Keratinocyte (primary cell): ENCODE measurements at places on chromosomes 11 and 22.

- no peak overlapping the region for H3K4me3 ChIP-seq
- H3K36me3 ChIP-seq: no peaks in the 10 kb centered on the region
- H3K27me3 ChIP-seq: no peaks in the 10 kb centered on the region
- peak overlapping the region; percentile 89 for H3K27ac ChIP-seq
- no peak for DNase-seq
Measured at GRCh38 chr11:70140711-70141485, 62.2 kb upstream of the FADD start.

- no peak for DNase-seq
- H3K4me1 ChIP-seq: peaks cover 18% of the 10 kb centered on the region
- peak overlapping the region; percentile 95 for H3K27ac ChIP-seq
- H3K4me3 ChIP-seq: peak overlapping the region; percentile 79
- H3K36me3 ChIP-seq: no peaks in the 10 kb centered on the region
Measured at GRCh38 chr11:108221911-108222573, 396 bp downstream of the NPAT start.

GRCh38 chr11:67379061-67380058 lies 6.0 kb upstream of the CLCF1 start:
- H3K36me3 ChIP-seq: no peaks in the 10 kb centered on the region
- H3K4me3 ChIP-seq: no peak overlapping the region
- H3K27me3 ChIP-seq: no peaks in the 10 kb centered on the region
- H3K4me1 ChIP-seq: peaks cover 39% of the 10 kb centered on the region

- no peak overlapping the region for H3K27ac ChIP-seq
- peaks cover 10% of the 10 kb centered on the region for H3K27me3 ChIP-seq
- H3K4me3 ChIP-seq: no peak overlapping the region
- no peaks in the 10 kb centered on the region for H3K4me1 ChIP-seq
Measured at GRCh38 chr11:128786507-128786906, 80.6 kb downstream of the KCNJ1 start.

DNA sequence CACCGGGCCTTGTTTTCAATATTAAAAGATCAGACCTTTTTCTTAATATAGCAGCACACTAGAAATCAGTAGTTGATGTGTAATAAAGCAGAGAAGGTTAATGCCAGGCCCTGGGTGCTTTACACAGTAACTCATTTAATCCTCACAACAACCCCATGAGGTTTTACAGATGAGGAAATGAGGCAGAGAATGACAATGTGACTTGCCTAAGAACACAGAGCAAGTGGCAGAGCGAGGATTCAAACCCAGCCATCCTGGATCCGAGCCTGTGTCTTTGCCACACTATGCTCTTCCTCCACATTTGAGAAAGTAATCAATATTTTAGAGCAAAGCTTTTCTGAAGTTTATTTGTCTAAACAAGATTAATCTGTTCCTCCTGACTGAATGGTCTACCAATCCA lies 7.2 kb downstream of the JAML start:
- H3K36me3 ChIP-seq: no peaks in the 10 kb centered on the region
- H3K4me1 ChIP-seq: no peaks in the 10 kb centered on the region
- H3K4me3 ChIP-seq: no peak overlapping the region
